CD4-positive, alpha-beta T cell treated with Interleukin-15 for 4 hours (primary cell): ENCODE measurements at places on chromosomes 5 and 9.

DNA sequence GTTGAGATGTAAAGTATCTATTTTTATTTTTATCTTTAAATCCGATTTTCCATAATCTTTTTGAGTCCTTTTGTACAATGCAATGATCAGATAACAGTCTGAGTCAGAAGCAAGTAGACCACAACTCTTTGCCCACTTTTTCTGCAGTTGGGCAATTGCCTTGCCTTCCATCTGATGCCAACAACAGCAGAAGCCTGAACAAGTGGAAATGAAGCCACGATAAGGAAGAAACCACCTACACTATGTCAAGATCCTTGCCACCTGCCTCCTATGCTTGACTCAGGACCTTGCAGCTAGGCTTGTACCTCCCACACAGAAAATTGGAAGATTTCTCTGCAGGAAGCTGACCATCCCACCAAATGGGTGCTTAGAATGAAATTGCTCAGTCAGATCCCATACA, 78.6 kb downstream of the ANXA1 start:
- DNase-seq: no peak

DNA sequence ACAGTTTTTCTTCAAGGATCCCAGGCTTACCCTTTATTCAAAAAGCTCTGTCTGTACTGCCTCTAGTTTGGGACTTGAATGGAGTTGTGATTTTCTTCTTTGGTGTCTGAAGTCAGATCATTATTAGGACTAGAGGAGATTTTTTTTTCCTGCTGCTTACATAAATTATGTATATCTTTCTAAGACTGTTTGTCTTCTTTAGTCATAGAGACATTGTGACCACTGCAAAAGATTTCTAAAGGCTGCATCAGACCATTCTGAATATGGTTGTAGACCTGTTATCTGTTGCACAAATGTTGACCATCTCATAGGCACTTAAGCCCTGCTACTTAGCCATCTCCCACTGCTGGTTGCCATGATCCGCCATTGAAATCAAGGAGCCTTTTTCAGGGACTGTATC, 238.5 kb upstream of the SMARCA2 start:
- DNase-seq: no peak

DNA sequence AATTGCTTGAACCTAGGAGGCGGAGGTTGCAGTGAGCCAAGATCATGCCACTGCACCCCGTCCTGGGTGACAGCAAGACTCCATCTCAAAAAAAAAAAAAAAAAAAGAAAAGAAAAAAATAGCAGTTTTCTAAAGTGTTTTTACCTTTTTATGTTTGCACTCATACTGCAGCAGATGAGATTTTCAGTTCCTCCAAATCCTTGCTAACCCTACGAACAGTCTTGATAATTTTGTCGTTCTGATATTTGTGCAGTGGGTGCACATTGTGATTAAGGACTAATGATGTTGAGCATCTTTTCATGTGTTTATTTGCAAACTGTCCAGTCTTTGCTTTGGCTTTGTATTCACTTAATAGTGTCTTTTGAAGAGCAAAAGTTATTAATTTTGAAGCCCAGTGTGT, 42.9 kb downstream of the ZCCHC7 start:
- no peak for DNase-seq

DNA sequence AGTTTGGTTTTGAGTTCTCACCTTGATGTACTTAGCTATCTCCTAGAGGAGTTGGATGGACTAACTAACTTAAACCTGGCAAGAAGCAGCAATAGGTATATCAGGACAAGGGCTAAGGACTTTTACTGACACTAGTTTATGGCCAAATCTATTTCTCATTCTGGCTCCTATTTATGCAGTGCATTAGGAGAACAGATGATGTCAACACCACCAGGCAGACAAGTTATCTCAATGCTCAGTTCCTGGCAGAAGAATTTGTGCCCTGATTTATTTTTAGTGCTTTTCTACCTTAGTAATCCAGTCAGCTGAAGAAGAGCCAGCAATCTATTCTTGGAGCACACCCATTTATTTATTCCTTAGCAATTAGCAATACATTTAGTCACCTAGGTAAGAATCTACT, 30.7 kb upstream of the MYOT start:
- no peak for DNase-seq
